ENCODE measurements at places on chromosomes 12 and 14. TPM values are rescaled to one million over a fixed set of nuclear protein-coding genes. Genes with fewer than 3 reads are reported as not detected.

DNA sequence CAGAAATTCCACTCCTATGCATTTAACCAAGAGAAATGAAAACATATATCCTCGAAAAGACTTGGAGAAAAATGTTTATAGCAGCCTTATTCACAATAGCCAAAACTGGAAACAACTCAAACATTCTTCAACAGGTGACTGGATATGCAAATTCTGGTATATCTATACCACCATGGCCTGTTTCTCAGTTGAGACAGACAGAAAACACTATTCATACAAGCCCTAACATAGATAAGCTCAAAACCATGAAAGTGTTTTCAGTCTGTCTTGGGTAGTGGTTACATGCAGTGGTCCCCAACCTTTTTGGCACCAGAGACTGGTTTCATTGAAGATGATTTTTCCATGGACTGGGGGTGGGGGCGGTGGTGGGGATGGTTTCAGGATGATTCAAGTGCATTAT, 83.8 kb downstream of the SRGAP1 start:
- DNase-seq: no peak

NKX2-1 gene
- not detected for total RNA-seq

- DNase-seq: no peak
Measured at GRCh38 chr14:99535448-99535847, 54.2 kb downstream of the CCNK start.

GRCh38 chr14:52318826-52319645, 4.9 kb downstream of the PTGER2 start:
- no peak for DNase-seq

DNA sequence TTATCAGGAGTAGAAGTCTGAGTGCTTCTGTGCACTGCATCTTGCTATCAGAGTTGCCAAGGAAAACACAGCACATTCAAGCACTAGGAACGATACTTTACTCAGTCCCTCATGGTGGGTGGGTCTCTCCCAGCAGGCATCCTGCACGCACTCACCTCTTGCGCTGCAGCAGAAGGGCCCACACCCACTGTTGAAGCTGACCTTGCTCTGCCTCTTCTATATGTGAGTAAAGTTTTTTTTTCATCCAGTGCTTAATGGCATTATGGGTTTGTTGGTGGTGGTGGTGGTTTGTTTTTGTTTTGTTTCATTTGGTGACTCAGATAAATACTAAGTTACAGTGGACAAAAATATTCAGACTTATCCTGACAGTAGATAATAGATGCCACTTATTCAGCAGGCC, 348.5 kb downstream of the EGLN3 start:
- no peak for DNase-seq

DNA sequence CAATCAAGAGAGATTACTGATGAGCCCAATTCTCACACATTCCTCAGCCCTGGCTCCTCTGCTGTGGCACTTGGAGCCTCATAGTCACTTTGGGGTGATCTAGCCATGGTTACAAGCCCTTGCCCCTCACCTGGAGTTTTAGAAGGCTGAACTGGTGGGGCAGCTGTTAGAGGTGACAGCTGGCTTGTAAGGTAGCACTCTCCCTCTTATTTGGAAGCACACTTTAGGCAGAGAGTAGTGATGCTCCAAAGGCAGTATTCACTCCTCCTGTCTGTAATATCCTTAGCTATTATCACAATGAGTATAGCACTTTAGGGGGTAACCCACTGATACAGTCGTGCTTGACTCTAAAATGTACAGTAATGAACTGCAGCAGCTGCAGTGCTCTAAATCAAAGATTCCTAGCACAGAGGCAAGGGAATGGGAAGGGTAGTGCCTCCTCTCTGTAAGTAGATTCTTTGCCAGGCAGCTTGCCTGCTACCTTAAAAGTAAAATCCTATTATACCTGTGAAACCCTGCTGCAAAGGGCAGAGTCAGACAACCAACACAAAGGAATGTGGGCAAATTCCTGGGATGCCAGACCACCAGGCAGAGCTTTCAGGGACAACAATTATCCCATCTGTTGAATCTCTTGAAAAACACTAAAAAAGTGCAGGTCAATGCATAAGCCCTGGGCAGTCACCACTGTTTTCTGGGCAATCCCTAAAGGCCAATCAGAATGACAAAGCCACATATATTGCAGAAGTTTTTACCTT, 336.3 kb downstream of the NOVA1 start:
- no peak for DNase-seq

MAX gene
- total RNA-seq: 28.5 TPM

DNA sequence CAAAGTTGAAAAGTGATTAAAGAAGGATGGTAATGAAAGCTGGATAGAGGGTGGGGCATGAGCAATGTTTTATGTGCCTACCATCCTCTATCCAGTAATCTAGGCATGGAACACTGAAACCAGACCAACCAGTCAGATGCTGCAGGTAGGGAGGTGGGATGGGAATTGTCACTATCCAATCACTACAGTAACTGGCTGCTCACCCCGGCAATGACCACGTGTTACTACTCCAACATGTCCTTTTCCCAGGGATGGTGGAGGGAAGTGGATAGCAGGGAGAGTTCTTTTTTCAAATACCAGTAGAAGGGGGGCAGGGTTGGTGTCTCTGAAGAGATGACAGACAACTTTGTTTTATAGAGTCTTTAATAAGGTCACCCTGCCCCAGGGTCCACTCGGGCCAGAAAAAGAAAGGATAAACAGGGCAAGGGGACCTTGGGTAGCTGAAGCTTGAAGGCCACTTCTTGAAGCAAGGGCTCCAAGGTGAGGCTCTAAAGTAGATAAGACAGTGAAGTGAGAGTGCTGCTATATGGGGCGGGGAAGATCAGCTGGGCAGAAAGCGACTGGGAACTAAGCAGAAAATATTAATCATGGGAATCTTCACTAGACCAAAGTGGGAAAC, 14.7 kb upstream of the CDH24 start:
- no peak for DNase-seq

- DNase-seq: no peak
Measured at GRCh38 chr12:25592725-25593495, 39.8 kb upstream of the LMNTD1 start.

ANKRD33 gene
- not detected for total RNA-seq

All from HepG2 (cell line).